B cell (primary cell): ENCODE measurements at places on chromosomes 5 and 9. TPM values are rescaled to one million over a fixed set of nuclear protein-coding genes. Genes with fewer than 3 reads are reported as not detected.

GRCh38 chr5:112685931-112686330 lies 51.8 kb upstream of the APC start:
- no peaks in the 10 kb centered on the region for H3K27me3 ChIP-seq
- H3K4me1 ChIP-seq = peaks cover 12% of the 10 kb centered on the region
- H3K4me3 ChIP-seq = no peak overlapping the region
- no peaks in the 10 kb centered on the region for H3K36me3 ChIP-seq
- no peak for DNase-seq
- no peak overlapping the region for H3K27ac ChIP-seq

GRCh38 chr9:109277451-109277850 lies 43.4 kb downstream of the EPB41L4B start:
- H3K27ac ChIP-seq = no peak overlapping the region
- H3K4me3 ChIP-seq = no peak overlapping the region
- H3K27me3 ChIP-seq = no peaks in the 10 kb centered on the region
- no peak for DNase-seq

GRCh38 chr9:90167914-90168313 lies 474.7 kb downstream of the DIRAS2 start:
- no peak overlapping the region for H3K4me3 ChIP-seq
- no peak for DNase-seq

DNA sequence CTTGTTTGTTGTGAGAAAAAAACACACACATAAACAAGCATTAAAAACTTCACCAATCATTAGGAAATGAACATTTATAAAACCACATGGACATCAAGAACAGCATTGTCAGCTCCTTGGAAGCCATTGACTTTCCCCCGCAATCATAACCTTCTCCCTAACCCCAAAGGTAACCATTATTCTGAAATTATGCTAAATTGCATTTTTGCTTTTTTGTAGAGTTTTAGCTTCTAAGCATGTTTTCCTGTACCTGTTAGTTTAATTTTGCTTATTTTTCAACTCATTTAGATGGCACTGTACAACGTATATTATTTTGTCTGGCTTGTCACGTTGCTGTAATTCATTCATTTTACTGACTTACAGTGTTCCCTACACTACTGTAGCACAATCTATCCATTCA lies 36.8 kb downstream of the PDE6A start:
- H3K27me3 ChIP-seq = peaks cover 4% of the 10 kb centered on the region
- no peaks in the 10 kb centered on the region for H3K36me3 ChIP-seq
- H3K27ac ChIP-seq = no peak overlapping the region
- DNase-seq = no peak
- no peaks in the 10 kb centered on the region for H3K4me1 ChIP-seq

IRX2 gene
- total RNA-seq = not detected in 2 replicates

DNA sequence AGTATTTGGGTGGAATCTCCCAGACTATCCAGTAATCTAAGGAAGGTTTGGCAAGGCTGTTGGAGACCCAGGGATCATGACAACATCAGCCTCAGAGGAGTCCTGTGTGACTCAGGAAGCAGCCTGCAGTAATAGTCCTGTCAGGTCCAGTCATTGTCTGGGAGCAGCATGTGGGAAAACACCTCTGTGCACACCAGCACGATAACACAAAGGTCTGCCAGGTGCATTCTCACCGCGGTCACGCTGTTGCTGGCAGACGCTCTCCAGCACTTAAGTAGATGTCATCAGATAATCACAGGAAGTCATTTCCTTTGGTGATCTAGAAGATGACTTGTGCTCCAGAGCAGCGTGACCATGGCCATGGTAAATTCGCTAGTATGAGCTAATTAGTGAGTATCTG lies 99.2 kb upstream of the IQGAP2 start:
- no peak overlapping the region for H3K27ac ChIP-seq
- H3K36me3 ChIP-seq = no peaks in the 10 kb centered on the region
- H3K4me3 ChIP-seq = no peak overlapping the region
- H3K27me3 ChIP-seq = no peaks in the 10 kb centered on the region

DNA sequence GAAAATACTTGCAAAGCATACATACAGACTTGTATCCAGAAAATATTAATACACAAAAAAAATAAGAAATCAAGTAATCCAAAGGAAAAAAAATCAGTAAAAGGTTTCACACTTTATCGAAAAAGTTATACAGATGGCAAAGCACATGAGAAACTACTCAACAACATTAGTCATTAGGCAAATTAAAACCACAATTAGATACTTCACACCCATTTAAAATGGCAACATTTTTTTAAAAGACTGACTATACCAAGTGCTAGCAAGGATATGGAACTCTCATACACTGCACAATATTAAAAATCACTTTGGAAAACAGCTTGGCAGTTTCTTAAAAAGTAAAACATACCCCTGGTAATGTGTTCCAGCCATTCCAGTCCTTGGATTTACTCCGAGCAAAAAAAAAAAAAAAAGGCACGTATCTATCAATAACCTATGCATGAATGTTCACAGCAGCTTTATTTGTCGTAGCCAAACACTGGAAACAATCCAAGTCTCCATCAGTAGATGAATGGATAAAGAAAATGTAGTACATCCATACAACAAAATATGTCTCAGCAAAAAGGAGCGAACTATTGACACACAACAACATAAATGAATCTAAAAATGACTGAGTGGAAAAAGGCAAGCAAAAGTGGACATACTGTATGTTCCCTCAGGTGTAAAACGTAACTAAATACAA lies 66.0 kb downstream of the GNAQ start:
- no peaks in the 10 kb centered on the region for H3K36me3 ChIP-seq
- no peaks in the 10 kb centered on the region for H3K4me1 ChIP-seq
- H3K27ac ChIP-seq = no peak overlapping the region
- no peaks in the 10 kb centered on the region for H3K27me3 ChIP-seq
- no peak overlapping the region for H3K4me3 ChIP-seq
- DNase-seq = no peak

PCDHGA10 gene
- total RNA-seq = 1.9 and 2.0 TPM in 2 replicates

ALAD gene
- total RNA-seq = 39.8 and 40.1 TPM in 2 replicates

DNA sequence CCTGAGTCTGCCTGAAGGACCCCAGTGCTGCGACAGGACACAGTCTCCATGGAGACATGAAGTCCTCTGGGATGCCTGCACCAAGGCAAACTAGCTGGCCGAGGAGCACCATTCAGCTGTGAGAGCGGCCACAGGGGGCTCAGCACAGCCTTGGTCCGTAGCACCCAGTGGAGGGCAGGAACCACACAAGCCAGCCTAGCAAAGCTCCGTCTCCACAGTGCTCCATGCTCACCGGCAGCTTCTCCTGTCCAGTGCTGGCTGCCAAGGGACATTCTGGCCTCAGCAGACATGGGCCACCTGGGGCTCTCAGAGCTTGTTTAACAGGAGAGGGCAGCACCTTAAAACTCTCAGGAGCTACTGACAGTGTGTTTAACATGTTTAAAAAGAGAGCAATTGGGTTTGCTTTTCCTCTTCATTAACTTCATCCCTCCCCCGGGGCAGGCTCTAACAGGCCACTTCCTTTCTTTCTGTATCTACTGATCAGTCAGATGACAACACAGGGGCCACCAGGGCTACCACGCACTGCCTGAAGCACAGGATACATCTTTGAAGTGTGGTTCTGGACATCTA lies 57.0 kb downstream of the SECISBP2 start:
- peak; percentile 57 for DNase-seq
- no peaks in the 10 kb centered on the region for H3K27me3 ChIP-seq
- no peak overlapping the region for H3K4me3 ChIP-seq
- peaks cover 11% of the 10 kb centered on the region for H3K4me1 ChIP-seq

- DNase-seq = no peak
- H3K27ac ChIP-seq = no peak overlapping the region
- H3K27me3 ChIP-seq = no peaks in the 10 kb centered on the region
- no peaks in the 10 kb centered on the region for H3K4me1 ChIP-seq
Observed at GRCh38 chr9:27933210-27934025, 360.1 kb upstream of the C9orf72 start.

DNA sequence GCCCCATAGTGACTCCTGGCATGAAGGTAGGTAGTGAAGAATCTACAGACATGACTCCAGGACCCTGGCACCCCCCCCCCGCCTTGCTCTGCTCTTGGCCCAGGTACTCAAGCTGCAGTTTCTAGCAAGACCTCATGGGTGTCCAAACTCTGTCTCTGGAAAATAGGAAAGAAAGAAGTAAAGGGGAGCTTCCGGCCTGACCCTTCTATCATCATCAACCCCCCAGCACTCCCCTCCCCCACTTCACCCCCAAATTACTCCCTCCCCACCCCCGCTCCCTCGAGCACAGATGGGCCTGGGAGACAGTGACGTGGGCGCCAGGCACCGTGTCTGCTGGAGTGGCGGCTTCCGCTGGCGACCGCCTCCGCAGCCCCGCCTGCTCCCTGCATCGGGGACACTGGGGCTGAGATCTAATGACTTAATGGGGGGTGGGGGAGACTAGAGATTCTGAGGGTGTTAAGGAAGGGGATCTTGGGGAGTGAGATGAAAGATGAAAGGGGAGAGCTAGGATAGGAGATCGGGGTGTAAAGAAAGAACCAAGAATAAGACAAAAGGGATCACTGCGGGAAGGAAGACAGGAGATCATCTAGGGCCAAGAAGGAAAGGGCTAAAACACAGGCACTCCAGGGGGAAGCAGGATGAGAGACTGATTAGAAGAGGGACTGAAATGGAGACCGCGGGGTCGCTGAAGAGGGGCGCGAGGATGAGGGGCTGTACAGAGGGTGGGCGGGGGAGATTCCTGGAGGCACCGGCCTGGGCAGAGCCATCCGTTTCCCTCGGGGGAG lies 1.1 kb upstream of the DNAJB5 start:
- H3K4me3 ChIP-seq = peak overlapping the region; percentile 74
- peak; percentile 48 for DNase-seq
- H3K36me3 ChIP-seq = no peaks in the 10 kb centered on the region
- peaks cover 59% of the 10 kb centered on the region for H3K4me1 ChIP-seq
- no peaks in the 10 kb centered on the region for H3K27me3 ChIP-seq

DNA sequence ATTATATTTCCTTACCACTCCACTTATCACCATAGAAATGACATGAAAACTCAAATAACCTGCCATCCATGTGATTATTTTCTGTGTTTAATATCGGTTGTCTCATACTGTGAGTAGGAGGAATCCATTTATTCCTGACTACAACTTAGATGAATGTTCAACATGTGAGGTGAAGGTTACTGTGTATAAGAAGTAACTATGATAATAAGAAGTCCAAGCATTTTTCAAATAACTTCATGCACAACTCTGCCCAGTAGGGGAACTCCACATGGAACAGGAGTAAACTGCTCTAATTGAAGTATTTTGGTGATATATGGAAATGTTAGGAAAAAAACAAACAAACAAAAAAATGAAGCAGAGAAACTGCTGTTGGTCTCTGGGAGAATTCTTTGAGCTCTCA lies 447.5 kb upstream of the GRIN3A start:
- H3K4me1 ChIP-seq = no peaks in the 10 kb centered on the region
- no peak for DNase-seq
- H3K27me3 ChIP-seq = no peaks in the 10 kb centered on the region
- H3K27ac ChIP-seq = no peak overlapping the region
- no peaks in the 10 kb centered on the region for H3K36me3 ChIP-seq

DNA sequence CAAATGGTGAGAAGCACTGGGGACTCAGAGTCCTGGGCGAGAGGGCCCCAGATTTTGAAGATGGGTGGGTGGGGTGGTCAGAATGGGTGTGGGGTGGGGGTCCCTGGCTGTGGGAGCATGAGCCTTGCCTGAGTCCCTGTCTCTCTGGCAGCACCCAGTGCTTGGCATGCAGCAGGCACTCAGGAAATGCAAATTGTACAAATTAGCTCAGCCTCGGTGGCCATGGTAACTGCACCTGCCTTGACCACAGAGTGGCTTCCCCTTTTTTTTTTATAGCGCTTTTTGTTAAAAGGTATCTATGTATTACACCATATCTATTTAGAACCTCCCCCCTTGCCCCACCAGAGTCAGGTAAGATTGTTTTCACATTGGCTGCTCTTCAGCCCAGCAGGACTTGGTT lies 19.2 kb upstream of the PITX1 start:
- H3K27me3 ChIP-seq = peaks cover 53% of the 10 kb centered on the region
- H3K4me3 ChIP-seq = no peak overlapping the region
- H3K36me3 ChIP-seq = no peaks in the 10 kb centered on the region
- H3K27ac ChIP-seq = peak overlapping the region; percentile 29
- peaks cover 55% of the 10 kb centered on the region for H3K4me1 ChIP-seq

- H3K27me3 ChIP-seq = no peaks in the 10 kb centered on the region
- H3K4me1 ChIP-seq = no peaks in the 10 kb centered on the region
- H3K4me3 ChIP-seq = no peak overlapping the region
- DNase-seq = no peak
- no peaks in the 10 kb centered on the region for H3K36me3 ChIP-seq
Observed at GRCh38 chr9:16951502-16951901, 81.0 kb upstream of the BNC2 start.

DNA sequence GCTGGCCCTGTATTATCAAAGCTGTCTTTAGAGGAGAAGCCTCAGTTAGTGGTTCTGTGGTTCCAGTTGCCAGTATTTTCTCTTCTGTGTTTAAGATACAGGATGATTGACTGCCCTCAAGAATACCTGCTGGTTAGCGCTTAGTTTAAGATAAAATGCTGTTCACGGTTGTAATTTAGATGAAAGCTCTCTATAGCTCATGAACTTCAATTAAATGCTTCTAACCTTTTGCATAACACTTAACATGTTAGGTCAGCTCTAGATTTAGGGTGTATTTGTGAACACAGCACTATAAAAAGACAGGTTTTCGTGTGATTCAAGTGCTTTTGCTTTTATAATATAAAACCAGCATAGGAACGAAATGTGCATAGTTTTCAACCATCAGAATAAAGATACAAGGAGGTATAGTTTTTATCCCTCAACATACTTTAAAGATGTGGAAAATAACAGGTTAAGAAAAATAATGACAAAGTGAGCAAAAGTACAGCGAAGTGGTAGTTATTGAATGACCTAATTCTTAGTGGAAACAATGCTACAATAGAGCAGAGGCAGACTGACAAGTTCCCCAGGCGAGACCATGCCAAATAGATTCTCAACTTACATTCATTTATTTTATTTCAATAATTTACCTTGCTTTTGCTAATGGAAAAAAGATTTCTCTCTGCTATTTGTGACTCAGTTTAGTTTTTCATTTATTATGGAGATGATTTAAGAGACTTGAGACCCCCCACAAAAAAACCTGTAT lies 602.6 kb upstream of the DMAC1 start:
- no peak for DNase-seq
- H3K27me3 ChIP-seq = no peaks in the 10 kb centered on the region
- no peaks in the 10 kb centered on the region for H3K4me1 ChIP-seq
- no peak overlapping the region for H3K4me3 ChIP-seq
- H3K36me3 ChIP-seq = no peaks in the 10 kb centered on the region
- H3K27ac ChIP-seq = no peak overlapping the region

DNA sequence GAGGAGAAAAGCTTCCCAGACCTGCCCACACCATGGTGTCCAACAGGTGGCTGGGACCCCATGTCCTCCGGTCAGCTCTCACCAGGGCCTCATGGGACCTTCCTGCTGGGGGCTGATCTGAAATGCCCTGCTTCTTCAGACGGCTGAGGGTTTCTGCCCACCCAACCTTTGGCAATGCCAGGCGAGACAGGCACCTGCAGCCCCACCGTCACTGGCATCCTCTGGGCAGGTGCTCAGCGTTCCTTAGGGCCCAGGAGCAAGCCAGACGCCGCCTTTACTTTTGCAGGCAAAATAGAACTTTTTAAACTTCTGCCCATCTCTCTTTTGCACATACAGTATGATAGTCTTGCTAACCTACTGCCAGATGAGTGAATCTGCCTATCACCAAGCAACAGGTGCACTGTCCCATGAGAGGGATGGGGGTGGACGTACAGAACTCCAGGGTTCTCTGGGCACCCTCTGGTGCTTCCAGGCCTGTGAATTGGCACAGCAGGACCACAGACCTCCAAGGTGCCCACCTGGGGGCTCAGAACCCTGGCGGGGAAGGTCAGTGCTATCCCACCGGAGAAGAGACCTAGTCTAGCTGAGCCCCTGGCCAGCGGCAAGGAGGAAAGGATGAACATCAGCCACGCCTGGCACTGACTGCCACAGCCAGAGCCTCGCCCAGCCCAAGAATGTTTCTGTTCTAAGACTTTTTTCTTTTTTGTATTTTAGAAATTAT lies 7.5 kb downstream of the OBP2B start:
- no peak overlapping the region for H3K4me3 ChIP-seq
- no peak overlapping the region for H3K27ac ChIP-seq
